T-helper 22 cell (primary cell): ENCODE measurements at places on chromosomes 5 and 9.

DNA sequence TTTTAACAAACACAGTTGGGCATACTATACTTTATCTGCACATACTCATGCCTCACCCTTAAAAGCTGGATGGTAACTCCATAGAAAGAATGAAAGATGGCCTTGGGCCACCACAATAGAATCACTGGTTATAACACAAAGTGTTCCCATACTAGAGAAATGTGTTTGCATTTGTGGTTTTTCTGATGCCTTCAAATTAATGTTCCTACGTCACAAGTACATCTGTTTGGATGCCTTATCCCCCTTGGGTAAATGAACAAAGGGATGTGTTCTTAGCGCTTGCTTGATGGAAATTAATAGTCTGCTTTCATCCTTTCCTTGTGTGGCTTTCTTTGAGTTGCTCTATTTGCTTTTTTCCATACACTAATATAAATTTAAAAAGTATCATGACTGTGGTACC is 291.1 kb upstream of the PDE4D start:
- no peak for DNase-seq

DNA sequence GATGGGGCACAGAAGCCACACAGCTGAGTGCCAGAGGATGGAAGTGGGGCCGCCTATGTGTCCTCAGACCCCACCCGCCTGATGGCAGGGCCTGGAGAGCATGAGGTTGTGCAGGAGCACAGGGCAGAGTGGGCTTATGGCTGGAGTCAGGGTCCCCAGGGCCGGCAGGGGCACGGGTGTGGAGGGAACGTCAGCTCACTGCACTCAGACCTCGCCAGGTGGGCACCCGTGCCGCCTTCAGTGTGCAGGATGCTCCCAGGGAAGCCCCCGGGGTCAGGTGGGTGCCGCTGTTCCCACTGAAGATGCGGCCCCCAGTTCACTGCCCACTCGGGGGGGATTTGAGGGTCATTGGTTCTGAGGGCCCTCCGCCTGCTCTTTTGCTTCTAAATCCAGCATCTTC is 34.9 kb downstream of the EXOC3 start:
- DNase-seq = no peak

- no peak for DNase-seq
Measured at GRCh38 chr5:24643880-24644279, 898 bp downstream of the CDH10 start.

DNA sequence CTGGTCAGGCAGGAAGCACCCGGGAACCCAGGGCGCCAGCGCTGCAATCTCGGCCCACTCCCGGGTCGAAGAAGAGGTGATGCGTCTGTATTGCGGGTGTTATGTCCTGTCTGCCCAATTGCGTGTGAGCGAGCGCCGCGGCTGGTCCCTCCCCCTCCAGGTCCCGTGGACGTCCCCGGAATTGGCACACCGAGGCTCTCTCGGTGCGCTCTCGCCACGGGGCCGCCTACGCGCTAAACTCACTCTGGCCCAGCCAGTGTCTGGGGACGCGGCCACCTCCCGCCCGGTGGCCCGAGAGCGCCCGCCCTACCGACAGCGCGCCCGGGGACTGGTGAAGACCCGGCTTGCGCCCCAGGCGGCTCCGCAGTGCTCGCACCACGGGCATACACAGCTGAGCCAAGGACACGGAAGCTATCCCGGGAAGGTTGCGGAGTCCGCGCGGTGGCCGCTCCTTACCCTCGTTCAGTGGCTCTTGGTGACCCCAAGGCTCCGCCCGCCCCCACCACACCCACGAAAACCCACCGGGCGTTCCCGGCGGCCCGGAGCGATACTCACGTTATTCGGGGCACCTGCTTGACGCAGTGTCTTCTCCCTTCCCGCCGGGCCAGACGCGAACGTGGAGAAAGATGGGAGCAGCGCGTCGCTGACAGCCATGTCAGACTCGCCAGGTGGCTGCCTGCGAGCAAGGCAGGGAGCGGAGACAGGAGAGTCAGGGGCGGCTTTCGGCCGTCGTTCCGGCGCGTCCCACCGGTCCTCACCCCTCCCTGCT is 1.0 kb downstream of the KLF4 start:
- DNase-seq = no peak

- no peak for DNase-seq
Measured at GRCh38 chr9:104227108-104227507, 133.0 kb downstream of the SMC2 start.

GRCh38 chr5:151020304-151021110 is at the start of gene GPX3:
GPX3 (plus strand) TSS chr5:151020591; CDS start chr5:151020655, 64 bp downstream.
- DNase-seq = no peak

GRCh38 chr9:87337335-87338087 is 160.2 kb upstream of the DAPK1 start:
- DNase-seq = no peak

DNA sequence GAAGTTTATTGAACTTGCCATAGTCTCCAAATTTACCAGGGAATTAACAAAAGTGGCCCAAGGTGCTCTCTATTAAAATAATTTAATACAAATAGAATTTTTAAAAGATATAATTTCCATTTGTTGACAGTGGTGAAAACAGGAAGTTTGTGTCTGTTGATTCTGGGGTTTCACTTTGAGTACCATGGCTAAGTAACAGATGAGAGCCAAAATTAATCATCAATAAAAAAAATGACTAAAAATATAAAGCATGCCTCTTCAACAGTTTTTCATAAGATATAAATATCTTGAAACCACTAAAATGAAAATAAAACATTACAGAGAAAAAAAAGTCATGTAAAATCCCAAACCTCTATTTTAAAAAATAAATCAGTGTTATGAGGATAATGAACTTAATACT is 49.8 kb downstream of the SGCD start:
- DNase-seq = no peak

DNA sequence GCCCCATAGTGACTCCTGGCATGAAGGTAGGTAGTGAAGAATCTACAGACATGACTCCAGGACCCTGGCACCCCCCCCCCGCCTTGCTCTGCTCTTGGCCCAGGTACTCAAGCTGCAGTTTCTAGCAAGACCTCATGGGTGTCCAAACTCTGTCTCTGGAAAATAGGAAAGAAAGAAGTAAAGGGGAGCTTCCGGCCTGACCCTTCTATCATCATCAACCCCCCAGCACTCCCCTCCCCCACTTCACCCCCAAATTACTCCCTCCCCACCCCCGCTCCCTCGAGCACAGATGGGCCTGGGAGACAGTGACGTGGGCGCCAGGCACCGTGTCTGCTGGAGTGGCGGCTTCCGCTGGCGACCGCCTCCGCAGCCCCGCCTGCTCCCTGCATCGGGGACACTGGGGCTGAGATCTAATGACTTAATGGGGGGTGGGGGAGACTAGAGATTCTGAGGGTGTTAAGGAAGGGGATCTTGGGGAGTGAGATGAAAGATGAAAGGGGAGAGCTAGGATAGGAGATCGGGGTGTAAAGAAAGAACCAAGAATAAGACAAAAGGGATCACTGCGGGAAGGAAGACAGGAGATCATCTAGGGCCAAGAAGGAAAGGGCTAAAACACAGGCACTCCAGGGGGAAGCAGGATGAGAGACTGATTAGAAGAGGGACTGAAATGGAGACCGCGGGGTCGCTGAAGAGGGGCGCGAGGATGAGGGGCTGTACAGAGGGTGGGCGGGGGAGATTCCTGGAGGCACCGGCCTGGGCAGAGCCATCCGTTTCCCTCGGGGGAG is 1.1 kb upstream of the DNAJB5 start:
- peak; percentile 41 for DNase-seq

DNA sequence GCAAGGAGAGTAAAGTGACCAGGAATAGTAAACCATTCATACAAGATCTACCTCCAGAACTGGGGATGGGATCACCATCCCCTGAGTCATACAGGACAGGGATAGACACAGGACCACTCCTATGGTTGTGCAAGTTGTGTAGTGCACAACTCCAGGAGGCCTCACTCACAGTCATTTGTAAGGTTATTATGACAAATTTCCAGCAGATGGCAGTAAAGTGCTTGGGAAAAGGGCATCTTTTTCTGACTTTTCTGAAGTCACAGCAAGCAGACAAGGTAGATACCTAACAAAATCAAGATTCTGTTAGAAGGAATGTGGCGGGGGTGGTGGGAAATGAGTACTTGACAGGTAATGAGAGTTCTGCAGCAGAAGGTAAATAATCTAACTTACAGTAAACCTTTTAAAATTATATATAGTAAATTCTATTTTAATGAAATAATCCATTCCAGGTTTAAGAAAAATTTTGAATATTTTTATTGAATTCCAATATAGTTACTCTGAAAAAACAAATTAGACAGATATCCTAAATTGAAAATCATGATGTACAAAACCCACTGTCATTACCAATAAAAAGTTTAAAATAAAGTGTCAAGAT is 16.7 kb upstream of the KIF27 start:
- no peak for DNase-seq

DNA sequence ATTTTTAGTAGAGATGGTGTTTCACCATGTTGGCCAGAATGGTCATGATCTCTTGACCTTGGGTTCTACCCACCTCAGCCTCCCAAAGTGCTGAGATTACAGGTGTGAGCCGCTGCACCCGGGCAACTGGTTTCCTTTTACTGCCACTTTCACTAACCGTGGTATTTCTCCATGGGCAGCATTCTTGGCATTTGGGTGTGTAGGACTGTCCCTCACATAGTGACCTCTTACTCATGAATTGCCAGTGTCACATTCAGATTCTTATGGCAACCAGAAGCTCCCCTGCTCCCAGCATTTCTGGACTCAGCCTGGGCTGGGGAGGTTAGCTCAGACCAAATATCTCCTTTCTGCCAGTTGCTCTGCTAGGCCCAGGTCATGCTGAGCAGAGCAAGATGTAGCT is 50.1 kb downstream of the FOXI1 start:
- DNase-seq = no peak

- no peak for DNase-seq
Measured at GRCh38 chr5:173383711-173384110, 55.5 kb upstream of the STC2 start.

DNA sequence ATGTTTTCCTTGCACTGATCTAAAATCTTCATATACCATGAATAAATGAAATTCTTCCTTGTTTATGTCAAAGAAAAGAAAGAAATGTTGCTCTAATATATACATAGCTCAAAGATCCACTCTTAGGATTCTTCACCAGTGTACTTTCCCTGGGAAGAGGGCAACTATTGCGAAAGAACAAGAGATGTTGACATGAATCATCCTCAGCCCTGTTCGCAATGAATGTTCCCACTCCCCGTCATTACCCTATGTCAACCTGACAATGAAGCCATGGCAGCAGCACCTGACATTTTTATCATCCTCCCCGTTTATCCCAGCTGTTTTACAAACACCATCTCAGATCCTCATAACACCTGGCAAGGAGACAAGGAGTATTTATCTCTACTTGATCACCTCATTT is 409.1 kb upstream of the GRIA1 start:
- no peak for DNase-seq

DNA sequence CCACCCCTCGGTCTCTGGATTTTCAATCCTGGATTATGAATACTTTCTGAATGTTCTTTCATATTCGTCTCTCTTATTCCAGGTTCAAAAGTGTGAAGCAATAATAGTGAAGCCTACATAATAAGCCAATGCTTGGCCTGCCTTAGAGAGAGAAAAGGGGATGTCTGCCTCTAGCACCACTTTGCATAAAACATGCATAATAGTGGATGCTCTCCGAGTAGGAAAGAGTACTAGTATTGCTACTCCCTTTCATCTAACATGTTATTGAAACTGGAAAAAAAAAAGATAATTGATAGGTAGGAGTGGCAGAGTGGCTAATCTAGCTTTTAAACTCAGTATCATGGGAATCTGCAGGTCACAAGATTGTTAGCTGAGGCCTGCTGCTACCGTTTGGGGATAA is 158.1 kb downstream of the SPATA31D1 start:
- no peak for DNase-seq

DNA sequence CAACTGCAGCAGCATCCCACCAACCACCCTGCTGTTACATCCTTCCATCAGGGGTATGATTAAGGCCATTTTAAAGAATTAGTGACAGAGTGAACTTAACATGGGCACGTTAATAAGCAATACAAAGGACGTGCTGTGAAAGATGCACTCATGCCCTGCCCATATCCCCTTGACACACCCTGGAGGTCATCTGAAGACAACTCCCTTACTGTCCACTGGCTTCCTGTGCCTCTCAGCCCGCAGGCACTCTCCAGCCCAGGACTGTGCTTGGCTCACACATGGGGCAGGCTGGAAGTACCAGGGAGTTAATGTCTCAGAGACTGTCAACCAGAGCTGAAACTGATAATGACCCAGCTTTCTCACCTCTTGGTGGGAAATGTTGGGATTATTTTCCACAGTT is 81.8 kb downstream of the TRIM36 start:
- no peak for DNase-seq

DNA sequence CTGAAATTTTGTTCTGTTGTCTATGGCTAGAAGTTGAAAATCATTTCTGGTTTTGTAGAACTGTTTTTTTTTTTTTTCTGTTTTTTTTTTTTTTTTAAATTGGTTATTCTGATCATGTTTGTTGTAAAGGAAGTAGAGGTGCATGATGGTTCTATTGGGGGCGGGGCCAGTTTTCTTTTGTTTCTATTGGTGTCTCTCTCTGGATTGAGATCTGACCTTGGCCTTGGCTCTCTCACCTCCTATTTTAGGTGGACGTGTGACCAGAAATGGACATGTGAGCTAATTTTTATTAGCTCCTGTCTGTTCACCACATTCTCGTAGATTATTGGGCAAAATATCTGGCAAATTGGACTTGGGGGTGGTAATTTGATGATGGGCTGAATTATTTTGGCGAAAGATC is 3.2 kb downstream of the ZNF618 start:
- no peak for DNase-seq

DNA sequence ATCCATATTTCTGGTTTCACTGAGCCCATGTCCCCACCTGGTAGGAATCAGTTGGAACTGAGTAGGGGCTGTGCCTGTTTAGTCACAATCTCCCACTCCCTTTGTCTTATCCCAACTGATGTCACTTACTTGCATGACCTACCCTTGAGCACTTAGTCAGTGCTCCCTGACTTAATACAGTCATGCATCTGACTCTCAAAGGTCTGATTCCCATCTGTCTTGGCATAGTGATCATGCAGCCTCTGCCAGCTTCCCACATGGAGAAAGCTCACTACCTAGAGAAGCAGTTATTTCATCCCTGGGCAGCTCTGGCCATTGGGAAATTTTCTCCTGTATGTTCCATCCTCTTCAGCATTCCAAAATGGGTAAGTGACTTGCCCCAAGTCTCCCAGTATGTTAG is 24.8 kb downstream of the ABLIM3 start:
- no peak for DNase-seq

DNA sequence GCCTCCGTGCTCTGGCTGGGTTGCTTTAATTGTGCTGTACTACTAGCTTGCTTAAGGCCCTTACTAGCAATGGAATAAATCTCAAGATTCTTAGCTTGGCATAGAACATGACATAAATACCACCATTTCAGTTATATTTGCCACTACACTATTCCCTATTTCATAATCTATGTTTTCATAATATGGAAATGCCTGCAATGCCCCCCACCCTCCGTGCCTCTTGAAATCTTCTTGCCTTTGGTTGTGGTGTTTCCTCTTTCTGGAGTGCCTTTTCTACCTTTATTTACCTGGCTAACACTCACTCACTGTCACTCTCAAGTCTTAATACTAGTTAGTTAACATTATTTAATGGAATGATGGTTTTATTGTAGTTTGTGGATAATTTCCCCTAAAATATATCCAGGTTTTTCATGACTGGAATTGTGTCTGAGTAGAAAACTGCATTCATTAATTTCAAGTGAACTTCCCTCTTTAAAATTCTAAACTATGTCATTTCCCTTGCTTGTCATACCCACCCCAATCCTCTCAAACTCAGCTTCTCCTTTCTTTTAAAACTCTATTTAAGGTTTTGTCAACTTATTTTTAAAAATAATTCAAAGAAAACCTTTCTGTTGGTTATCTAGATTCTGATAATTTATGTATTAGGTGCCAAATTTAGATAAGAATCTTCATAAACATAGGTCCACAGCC is 521.7 kb upstream of the DAB2 start:
- DNase-seq = no peak

GRCh38 chr9:85940832-85941621 is at the start of gene NAA35:
NAA35 (plus strand) TSS chr9:85941146; CDS start chr9:85942160, 1,014 bp downstream.
- peak; percentile 98 for DNase-seq
